ENCODE measurements at places on chromosomes 16 and 17.

DNA sequence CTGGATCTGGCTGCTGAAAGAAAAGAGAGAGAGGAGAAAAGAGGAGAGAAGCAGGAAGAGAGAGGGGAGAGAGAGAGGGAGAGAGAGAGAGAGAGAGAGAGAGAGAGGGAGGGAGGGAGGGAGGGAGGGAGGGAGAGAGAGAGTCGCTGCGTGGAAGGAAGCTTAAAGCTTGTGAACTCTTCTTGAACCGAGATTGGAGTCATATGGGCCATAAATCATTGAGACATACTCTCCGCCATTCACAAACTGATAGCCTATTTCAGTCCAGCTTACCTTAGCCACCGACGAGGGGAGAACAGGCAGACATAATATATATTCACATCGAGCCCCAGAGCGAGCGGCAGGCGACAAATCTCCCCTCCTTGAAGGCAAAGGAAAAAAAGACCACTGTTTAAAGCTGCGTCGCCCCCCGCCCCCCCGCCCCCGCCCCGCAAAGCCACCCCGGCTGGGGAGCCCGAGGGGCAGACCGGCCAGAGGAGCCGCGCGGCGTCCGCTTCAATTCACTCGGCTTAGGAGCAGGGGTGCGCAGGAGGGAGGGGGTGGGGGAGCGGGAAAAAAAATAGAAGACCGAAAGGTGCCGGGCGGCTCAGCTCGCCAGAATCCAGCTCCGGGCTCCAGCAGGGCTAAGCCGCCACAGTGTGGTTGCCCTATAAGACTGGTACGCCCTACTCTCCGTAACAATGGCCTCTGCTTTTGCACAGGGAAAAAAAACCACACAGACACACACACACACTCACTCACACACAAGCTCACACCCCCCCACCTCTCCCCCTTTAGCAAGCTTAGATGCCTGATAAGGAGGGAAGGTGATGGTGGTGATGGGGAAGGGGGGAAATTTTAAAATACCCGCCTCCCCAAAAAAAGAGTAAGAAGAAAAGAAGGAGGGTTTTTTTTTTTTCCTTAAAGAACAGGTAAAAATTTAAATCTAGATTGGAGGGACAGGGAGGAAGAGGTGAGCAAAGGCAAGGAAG is 10.6 kb upstream of the HOXB2 start:
- no peak for DNase-seq

- no peak for DNase-seq
Measured at GRCh38 chr17:46154151-46154816, 38.9 kb downstream of the KANSL1 start.

GRCh38 chr17:30248786-30249185 is 13.3 kb upstream of the SLC6A4 start:
- DNase-seq = no peak

DNA sequence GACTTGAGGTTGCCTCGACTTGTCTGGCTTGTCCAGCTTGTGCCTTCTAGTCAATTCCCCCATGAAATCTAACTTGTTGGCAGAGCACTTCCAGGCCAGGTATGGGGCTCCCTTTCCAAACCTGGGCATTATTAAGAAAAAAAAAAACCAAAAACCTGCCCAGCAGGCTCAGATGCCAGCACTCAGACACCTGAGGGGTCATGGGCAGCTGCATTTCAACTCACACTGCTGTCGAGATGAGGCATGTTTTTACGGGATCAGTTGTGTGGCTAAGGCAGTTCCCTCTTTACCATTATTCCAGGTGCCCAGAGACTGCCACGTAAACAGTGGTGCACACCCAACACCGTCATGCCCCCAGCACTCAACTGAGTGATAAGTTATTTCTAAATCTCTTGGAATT is 17.8 kb downstream of the TMEM11 start:
- DNase-seq = no peak

GRCh38 chr16:68291227-68291626 is 19.5 kb downstream of the SLC7A6OS start:
- DNase-seq = no peak

Data from OCI-M1 (cell line).